ENCODE measurements at places on chromosomes 2 and 18.

DNA sequence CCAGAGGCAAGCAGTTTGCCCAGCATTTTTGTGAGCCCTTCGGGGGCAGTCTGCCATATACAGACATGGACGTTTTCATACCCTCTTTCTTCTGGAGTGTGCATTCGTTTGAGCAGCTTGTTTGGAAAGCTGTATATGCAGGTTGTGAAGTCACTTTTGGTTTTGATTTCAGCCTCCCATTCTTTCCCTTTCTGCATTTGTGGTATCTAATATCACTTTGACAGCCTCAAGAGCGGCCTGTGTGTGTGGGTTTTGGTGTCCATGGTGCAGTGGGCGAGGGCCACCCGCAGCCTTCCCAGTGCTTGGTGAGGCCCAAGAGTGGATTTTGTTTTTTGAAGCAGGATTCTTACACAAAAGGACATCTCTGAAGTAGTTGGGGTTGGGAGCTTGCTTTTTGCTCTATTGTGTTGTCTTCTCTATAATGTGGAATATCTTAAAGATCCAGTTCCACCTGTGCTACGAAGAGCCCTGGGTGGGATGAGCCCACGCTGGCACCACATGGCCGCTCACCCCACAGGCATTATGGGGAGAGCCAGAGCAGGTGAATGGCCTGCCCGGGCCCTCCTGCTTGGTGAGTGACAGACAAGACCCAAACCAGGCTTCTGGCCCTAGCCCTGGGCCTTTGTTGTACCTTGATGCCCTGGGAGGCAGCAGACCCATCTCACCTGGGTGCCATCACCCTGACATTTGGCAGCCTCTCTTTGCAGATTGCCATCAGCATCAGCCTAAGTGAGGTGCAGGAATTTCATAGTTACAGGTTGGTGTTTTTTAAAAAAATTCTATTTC lies 29.5 kb downstream of the INPP4A start:
- DNase-seq = no peak

DNA sequence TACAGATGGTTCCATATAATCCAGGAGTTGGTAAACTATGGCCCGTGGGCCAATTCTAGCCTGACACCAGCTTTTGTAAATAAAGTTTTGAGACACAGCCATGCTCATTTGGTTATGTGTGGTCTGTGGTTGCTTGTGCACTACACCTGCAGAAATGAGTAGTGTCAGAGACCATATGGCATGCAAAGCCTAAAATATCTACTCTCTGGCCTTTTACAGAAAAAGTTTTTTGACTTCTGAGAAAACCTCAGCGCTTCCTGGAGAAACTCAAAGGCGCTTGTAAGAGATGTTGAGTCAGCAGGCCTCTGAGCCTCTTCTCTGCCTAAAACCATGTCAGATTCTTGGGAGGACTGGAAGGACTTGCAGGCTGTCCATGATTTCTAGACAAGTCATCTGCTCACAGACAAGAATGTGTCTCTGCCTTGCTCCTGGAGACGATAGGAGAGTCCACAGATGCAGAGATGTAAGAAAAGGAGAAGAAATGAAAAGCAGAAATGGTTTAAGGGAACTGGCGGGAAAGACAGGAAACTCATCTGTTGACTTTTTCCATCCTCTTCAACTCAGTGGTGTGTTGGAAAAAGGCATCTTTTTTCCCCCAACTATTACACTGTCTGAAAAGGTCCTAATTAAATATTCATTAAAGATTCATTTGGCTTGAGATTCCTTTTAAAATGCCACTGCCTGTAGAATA lies 5.2 kb downstream of the TTC39C start:
- DNase-seq = peak; percentile 40

DNA sequence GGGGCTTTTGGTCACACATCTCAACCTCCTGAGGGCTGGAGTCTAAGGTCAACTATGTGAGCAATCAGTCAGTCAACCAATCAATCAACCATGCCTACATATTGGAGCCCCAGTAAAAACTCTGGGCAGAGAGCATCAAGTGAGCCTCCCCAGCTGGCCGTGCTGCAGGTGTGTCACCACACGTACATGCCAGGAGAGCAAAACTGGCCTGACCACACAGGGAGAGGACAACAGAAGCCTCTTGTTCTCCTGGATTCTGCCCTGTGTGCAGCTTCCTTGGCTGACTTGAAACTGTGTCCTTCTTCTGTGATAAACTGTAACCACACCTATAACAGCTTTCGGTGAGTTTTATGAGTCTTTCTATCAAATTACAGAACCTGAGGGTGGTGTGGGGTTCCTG lies 25.9 kb downstream of the GPR35 start:
- DNase-seq = no peak

- no peak for DNase-seq
Measured at GRCh38 chr18:73688161-73688560, 459.5 kb downstream of the FBXO15 start.

GRCh38 chr2:85042330-85042729 lies 71.4 kb downstream of the KCMF1 start:
- DNase-seq = no peak

DNA sequence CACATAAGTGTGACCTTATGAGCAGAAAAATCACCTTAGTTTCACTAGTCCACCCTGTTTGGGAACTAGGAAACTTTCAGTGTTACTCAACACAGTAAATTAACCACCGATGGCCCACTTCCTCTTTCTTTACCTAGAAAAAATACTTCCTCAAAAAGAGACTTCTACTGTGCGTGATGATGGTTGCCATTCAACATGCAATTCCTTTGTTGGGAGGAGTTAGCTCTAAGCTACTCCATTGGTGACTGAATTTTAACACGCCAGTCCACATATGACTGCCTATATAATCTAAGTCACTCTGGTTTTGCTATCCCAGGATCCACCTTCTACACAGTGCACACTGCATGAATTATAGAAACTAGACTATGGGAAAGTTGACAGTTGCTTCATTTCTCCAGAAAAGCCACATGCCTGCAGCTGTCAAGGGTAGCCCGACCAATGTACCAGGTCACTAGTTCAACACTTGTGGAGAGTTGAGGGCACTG lies 47.8 kb upstream of the REG3G start:
- DNase-seq = no peak

DNA sequence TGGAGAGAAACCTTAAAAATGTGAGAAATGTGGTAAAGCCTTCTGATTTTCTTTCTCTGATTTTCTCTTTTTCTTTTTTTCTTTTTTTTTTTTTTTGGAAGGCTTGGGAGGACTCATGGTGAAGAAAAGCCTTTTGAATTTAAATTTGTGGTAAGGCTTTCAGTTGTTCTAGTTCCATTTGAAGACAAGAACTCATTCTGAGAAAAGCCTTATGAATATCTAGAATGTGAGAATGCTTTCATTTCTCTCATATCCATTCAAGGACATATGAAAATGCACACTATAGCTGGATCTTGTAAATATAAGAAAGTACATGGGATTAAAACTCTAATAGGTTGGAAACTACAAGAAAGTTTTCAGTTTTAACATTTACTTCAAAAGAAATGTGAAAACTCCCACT lies 1045.2 kb upstream of the NRXN1 start:
- no peak for DNase-seq
